ENCODE measurements at places on chromosomes 2 and 18.

DNA sequence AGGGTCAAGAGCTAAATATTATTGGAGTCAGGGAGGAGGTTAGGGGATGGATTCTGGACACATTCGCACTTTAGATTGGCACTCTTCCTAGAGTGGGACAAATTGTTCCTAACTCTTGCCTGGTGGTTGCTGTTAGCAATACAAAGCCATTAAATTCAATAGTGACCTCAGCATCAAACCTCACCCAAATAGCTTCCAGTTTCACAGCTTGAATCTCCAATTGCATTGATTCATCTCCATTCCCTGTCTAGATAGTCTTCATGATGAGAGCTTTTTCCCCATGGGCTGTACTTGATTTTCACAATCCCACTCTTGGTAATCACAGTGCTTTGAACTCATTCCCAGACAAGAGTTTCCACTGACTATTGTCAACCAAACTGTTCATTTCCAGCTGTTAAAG is 585.9 kb upstream of the SYT4 start:
- no peak for DNase-seq

DNA sequence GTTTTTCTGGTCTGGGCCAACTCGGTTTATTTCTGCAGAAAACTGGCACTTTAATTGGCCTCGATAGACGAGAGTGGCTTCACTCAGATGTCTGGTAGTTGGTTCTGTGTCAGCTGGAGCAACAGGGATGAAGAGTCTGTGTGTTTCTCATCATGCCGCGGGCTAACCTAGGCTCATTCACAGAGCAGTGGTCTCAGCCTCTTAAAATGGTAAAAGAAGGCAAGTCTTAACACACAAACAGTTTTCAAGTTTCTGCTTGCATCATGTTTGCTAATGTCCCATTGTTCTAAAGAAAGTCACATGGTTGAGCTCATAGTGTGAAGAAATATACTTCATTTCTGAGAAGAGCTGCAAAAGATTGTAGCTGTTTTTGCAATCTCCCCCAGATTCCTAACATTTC is 37.5 kb upstream of the ANXA4 start:
- DNase-seq, result no peak

GRCh38 chr18:71327850-71328249 is 1039.0 kb downstream of the SOCS6 start:
- DNase-seq, result no peak

DNA sequence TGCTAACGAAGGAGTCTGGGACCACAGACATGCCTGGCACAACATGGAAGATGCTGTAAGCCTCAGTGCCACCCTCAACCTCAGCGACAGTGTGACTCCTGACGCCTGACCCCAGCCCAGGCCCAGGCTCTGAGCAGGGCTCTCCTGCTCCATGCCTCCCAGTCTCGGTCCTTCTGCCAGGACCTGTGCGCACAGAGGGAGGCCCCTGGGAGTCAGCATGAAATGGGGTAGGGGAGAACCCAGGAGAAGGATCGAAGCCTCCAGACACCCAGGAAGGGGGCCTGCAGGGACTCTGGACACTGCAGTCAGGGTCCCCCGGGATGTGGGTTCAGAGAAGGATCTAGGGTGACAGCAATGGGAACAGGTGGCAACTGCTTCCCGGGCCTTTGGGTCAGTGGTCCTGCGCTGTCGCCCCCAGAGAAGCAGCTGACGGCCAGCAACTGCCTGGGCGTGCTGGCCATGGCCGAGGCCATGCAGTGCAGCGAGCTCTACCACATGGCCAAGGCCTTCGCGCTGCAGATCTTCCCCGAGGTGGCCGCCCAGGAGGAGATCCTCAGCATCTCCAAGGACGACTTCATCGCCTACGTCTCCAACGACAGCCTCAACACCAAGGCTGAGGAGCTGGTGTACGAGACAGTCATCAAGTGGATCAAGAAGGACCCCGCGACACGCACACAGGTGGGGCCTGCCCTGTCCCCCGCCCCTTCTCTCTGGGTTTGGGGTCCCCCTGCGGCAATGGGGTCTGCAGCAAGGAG is 233.9 kb downstream of the ATAD2B start:
- no peak for DNase-seq

DNA sequence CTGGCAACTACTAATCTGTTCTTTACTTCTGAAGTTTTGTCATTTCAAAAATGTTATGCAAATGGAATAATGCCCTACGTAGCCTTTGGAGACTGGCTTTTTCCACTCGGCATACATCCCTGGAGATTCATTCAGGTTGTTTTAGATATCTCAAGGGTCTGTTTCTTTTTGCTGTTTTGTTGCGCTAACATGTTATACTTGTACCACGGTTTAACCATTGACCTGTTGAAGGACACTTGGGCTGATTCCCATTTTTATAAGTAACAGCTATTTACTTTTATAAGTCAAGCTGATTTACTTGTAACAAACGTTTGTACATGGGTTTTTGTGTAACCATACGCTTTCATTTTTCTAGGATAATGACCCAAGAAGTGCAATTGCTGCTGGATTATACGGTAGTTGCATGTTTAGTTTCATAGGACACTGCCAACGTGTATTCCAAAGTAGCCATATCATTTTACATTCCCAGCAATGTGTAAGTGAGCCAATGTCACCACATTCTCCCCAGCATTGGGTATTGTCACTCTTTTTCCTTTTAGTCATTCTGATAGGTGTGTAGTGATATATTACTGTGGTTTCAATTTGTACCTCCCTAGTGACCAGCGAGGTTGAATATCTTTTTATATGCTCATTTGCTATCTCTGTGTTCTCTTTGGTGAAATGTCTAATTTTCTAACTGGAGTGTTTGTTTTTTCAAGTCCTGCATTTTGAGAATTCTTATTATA is 36.5 kb upstream of the STAT4 start:
- DNase-seq, result no peak

DNA sequence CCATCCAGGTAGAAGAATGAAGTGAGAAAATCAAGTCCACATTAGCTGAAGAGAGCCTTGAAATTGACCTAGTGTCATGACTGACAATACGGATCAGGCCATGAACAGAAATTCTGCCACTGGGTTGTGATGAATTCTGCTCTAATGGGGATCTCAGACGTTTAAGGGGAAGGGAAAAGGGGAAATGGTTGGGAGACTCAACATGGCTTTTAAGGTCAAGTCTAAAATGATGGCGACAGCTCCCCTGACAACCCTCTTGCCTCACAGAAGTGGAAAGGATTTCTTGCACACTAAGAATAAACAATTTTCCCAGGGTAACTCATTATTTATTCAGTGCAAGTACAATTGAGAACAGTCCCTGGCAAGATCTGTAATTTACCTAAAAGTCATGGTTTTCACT is 302.5 kb upstream of the ACVR2A start:
- no peak for DNase-seq

DNA sequence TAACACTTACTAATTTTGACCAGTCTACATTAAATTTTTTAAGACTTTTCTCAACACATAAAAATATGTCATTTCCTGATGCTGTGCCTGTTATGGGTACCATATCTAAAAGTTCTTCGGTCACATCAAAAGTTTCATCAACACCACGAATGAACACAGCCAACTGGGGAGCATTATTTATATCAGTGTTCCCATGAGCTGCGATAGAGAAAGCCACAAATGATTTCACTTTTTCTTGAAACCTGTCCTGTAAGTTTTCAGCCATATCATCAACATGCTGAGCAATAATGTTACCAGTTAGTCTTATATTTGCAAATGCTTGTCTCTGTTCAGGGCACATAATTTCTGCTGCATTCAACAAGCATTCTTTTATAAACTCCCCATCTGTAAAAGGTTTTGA is 30.4 kb upstream of the NCL start:
- no peak for DNase-seq

DNA sequence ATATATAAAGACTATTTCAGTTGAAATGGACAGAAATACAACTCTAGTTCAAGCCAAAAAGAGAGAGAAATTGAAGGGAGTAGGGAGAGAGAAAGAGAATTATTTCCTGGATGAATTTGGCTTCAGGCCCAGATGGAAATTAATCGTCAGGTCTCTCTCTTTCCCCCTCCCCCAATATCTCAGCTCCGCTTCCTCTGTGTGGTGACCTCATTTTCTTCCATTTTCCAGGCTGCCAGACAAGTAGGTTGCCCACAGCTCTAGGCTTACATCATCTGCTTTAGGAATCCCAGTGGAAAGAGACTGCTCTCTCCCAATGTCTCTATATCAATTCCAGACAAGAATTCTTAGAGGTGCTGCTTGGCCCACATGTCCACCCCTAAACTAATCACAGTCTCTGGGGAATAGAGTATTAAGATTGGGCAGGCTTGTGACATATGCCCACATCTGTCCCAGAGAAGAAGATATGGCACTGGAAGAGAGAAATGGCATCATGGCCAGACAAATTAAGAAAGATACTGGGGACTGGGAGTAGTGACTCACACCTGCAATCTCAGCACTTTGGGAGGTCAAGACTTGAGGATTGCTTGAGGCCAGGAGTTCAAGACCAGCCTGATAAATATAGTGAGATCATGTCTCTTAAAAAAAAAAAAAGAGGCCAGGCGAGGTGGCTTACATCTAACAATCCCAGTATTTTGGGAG is 37.2 kb upstream of the CFAP36 start:
- DNase-seq, result no peak

DNA sequence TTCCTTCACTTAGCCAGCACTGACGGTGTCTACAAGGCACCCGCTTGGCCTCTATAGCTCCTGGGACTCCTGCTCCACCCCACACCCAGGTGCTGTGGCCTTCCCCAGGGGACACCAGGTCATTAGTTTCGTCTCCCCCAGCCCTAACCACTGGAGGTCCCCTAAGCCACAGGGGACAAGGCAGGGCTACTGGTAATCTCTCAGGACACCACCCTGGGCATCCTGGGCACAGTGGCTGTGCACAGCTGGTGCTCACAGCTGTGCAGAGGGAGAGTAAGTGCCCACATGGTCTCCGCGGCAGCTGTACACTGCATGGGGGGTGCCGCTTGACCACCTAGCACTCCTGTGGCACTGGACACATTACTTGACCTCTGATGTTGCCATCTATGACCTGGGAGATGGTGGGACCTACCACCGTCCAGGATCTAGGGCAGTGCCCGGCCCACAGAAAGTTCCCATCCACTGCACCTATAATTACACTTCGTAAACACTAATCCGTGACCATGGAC is 134.0 kb downstream of the HDAC4 start:
- DNase-seq, result no peak

- no peak for DNase-seq
Observed at GRCh38 chr2:217611056-217611455, 391.7 kb downstream of the TNS1 start.

DNA sequence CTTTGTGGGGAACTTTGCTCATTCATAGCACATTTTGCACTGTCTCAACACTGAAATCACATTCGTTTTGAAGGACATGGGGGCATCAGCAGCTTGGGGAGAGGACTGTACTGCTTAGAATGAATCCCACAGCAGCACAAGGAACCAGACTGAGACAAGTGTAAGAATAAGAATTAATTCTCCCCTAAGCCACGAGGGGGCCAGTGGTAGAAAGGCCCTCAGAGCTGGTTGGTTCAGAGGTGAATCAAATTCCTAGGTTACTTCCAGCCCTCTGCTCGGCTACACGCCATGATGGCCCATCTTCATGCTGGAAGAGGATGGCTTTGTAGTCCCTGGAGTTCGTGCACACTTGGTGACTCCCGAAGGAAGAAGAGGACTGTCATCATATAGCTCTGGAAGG is 12.0 kb upstream of the MC5R start:
- DNase-seq, result no peak

DNA sequence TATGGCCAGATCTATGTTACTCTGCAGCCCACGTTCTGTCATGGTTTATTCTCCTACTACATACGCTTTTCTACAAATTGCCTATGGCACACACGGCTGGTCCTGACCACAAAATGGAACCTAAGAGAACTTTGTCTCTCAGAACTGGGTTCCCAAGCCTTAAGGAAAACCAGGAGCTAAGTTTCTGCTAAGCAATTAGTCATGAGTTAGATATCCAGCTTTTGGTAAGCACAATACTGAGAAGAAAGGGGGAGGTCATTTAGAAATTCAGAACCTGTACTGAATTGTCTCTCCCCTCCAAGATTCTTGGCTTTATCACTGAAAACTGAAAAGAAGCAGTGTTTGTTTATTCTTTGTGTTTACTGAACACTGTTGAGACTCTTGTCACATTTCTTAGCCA is 283.5 kb upstream of the TANK start:
- no peak for DNase-seq

DNA sequence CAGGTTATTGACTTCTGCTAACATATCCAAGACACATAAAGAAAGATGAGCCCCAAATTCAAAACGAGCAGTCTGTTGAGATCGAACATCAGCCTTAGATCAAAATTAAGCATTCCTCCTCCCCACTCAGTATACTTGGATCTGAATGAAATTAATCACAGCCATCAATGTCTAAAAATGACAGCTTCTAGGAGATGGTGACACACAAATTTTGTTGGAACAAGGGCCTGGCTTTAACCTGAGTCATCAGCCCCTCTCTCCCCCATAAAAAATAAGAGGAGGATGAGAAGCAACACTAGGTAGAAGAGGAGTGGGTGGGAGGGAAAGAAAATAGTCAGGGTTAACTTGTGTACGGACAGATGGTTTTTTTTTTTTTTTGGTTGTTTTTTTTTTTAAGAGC is 223.1 kb downstream of the EXOC6B start:
- DNase-seq, result no peak

DNA sequence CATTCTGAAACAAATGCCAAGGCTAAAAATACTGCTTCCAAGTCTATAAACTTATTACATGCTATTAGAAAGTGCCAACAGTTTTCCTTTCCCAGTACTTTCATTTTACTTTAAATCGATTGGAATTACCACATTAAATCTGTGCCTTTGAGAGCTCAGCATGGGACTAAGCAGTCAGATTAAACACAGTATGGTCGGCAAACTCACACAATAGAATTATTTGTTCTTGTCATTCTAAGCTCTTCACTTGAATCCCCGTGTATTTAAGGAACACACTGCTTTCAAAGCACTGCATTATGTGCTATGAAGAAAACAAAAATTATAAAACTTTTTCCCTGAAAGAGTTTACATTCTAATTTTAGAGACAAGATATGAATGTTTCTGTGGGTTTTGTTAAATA is 444.4 kb upstream of the SLC39A10 start:
- DNase-seq, result no peak

DNA sequence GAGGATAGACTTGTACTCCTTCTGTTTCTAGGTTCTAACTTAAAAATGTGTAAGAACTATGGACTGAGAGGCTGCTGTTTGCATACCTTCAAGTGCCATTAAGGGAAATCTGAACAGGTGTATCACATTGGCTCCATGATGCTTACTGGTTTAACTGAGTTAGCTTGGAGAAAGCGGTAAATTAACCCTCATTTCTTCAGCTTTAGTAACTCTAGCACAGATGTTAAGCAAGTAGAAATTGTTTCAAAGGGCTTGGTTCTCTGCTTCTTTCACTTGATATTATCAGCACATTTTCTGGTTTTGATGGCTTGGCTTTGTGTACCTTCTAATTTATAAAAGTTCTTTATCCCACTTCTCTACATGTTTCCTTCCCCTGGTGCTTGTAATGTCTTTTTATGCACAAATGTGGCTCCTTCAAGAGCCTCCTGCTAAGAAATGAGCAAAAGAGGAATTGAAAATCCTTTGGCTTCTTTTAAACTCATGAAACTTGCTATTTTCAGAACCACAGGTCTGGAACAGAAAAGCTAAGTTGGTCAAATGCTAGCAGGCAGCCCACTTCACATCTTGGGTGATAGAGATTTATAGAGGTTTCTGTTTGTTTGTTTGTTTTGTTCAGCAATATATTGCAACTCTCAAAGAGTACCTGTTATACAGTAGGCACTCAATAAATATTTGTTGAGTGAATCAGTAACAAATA is 249.9 kb upstream of the THUMPD2 start:
- no peak for DNase-seq

GRCh38 chr2:68698567-68699377 is 35.8 kb upstream of the ARHGAP25 start:
- no peak for DNase-seq

All from activated CD8-positive, alpha-beta memory T cell treated with anti-CD3 and anti-CD28 coated beads for 1 hour (primary cell).